CMK (cell line): ENCODE measurements at places on chromosomes 16 and 17.

- no peak for DNase-seq
Measured at GRCh38 chr17:40443988-40444899, 994 bp downstream of the IGFBP4 start.

- no peak for DNase-seq
Measured at GRCh38 chr17:15348021-15348420, 6.6 kb upstream of the TEKT3 start.

DNA sequence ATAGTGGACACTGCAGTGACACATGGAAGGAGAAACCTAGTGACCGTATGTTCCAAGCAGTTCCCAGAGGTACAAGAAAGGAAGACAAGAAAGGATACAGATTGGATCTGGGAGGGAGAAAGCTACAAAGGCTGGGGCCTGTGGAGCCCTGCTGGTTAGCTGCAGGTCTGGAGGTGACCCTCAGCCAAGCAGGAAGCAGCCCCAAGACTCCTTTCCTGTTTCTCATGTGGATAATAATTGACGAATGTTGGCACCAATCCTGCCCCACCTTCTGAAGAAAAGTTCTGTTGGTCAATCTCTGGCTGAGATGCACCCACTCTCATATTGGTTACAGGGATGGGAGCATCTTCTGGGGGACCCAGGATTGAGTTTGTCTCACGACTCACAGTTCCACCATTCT is 99.8 kb downstream of the SHISA6 start:
- no peak for DNase-seq

DNA sequence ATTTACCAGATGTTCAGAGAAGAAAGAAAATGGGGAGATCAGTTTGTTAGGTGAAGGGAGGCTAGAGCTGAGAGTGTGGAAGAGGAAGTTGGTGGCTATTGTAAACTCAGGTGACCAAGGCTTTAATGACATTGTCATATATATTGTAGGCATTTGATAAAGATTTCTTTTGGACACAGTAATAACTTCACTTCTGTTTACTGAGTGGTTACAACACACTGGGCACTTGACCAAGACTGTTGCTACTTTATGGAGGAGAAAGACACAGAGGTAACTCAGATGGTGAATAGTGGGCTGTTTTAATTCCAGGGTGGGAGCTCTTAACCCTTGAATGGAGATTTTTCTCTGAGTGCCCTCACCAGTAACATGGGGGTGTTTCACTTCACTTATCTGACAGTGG is 46.0 kb downstream of the TNRC6A start:
- no peak for DNase-seq

- DNase-seq: no peak
Measured at GRCh38 chr16:23320693-23321092, 18.6 kb downstream of the SCNN1B start.

DNA sequence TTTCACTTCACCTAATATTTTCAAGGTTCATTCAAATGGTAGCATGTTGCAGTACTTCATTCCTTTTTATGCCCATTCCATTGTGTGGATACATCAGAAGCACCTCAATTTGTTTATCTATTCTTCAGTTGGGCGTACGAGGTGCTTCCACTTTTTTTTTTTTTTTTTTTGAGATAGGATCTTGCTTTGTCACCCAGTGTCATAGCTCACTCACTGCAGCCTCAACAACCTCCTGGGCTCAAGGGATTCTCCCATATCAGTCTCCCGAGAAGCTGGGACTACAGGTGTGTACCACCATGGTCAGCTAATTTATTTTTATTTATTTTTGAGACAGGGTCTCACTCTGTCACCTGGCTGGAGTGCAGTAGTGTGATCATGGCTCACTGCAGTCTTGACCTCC is 22.5 kb upstream of the SPNS3 start:
- no peak for DNase-seq

DNA sequence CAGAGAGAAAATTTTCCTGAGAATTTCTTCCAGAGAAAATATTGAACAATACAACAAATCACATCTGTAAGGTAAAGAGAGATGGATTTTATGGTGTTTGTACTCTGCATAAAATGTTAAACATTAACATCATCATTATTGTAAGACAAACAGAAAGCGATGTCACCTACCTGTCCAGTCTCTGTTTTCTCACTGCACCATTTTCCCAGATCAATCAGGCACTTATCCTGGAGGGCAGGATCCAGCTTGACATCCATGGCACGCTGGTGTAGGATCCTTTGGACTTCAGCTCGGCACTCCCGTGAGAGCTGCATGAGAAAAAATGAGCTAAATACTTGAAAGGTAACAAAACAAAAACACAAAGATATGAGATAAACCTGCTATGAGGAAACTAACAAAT is 55.9 kb upstream of the CLEC18B start:
- no peak for DNase-seq

DNA sequence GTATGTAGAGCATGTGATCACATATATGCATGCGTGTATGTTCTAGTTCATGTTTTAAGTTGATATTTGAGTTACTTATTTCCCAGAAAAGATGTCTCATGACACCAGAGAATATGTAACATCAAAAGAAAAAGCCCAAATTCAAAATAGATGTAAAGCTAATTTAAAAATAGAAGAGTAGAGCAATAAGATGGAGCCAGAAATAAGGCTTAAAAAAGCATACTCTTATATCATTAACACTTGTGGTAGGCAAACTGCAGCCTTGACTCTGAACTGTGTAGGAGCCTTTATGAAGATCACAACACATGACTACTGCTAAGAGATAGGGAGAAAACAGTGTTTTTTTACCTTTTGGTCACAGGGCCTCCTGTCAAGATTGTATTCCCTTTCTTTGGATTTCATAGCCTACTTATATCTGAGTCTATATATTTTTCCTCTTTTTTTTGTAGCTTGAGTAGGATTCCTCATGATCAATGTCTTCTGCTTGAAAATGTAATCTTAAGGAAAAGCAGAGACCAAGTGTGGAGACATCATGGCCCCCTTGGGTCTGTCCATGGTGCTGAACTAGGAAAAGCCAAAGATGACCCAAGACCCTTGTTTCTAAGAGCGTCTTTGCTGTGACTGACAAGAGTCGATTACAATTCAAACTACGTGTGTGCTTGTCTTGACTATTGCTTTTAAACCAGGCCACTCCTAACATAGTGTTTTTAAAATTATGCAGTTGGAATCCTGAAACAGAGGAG is 390.4 kb downstream of the SHISA9 start:
- no peak for DNase-seq

GRCh38 chr17:1783834-1784611 is 22.2 kb downstream of the SERPINF1 start:
- DNase-seq: no peak

- DNase-seq: no peak
Measured at GRCh38 chr17:1485423-1486376, 6.8 kb downstream of the MYO1C start.
